Fibroblast of skin of scalp (primary cell): ENCODE measurements at places on chromosomes 1 and 21.

DNA sequence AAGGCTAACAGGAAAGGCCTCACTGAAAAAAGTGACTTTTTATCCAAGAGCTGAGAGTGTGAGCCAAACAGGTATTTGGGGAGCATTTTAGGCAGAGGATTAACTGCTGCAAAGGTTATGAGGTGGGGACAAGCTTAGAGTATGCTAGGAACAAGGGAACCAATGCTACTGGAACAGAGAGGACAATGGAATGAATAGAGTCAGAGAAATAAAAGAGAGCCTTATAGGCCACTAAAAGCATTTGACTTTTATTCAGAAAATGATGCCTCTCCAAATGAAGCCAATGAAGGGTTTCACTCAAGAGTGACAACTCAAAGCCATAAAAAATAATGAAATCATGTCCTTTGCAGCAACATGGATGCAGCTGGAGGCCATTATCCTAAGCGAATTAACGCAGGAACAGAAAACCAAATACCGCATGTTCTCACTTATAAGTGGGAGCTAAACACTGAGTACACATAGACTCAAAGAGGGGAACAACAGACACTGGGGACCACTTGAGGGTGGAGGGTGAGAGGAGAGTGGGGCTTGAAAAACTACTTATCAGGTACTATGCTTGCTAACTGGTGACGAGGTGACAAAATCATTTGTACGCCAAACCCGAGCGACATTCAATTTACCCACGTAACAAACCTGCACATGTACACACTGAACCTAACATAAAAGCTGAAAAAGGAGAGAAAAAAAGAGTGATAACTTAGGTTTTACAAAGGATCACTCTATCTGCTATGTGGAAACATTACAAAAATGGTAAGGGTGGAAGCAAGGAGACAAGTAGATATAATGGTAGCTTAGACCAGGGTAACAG, 11.1 kb downstream of the PTP4A2 start:
- no peak for DNase-seq

GRCh38 chr1:233406339-233406960, 78.9 kb downstream of the MAP3K21 start:
- DNase-seq: no peak

DNA sequence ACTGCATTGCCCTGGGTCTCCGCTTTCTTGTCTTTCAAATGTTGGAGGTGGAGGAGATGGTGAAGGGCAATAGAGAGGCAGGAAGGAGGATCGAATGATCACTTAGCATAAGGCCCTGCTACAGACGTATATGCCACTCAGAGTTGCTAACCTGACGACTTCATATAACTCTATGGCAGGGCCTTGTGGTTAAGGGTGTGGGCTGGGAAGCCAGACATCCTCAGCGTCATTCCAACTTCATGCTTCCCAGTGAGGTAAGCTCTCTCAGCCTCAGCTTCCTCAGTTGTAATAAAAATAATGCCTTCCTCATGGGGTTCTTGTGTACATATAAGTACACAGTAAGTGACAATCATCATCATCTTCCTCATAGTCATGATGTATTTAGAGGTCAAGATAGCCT, 54.6 kb downstream of the CASQ2 start:
- no peak for DNase-seq

DNA sequence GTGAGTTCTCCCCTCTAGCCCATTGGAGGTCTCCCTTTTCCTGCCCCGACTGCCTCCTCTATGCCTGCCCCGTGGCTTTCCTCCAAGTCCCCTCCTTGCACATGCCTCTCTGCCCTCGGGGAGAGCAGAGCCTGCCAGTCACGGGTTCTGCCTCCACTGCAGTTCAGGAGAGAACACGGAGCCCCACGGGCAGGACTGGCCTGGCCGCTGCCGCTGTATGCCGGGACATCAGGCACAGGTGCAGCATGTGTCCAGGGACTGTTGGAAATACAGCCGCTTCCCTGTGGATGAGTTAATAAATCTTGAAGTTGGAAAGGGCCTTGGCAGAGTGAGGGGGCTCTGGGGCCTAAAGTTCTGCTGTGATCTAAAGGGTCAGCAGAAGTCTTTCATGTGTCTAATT, 676.6 kb downstream of the MATN1 start:
- DNase-seq: no peak

- DNase-seq: no peak
Observed at GRCh38 chr1:1841575-1841995, 49.3 kb downstream of the GNB1 start.

GRCh38 chr1:175560192-175560591, 183.2 kb downstream of the TNR start:
- DNase-seq: no peak

- no peak for DNase-seq
Observed at GRCh38 chr1:91556556-91556955, 55.9 kb downstream of the CDC7 start.

- DNase-seq: no peak
Observed at GRCh38 chr1:242212401-242212800, 213.5 kb upstream of the MAP1LC3C start.

DNA sequence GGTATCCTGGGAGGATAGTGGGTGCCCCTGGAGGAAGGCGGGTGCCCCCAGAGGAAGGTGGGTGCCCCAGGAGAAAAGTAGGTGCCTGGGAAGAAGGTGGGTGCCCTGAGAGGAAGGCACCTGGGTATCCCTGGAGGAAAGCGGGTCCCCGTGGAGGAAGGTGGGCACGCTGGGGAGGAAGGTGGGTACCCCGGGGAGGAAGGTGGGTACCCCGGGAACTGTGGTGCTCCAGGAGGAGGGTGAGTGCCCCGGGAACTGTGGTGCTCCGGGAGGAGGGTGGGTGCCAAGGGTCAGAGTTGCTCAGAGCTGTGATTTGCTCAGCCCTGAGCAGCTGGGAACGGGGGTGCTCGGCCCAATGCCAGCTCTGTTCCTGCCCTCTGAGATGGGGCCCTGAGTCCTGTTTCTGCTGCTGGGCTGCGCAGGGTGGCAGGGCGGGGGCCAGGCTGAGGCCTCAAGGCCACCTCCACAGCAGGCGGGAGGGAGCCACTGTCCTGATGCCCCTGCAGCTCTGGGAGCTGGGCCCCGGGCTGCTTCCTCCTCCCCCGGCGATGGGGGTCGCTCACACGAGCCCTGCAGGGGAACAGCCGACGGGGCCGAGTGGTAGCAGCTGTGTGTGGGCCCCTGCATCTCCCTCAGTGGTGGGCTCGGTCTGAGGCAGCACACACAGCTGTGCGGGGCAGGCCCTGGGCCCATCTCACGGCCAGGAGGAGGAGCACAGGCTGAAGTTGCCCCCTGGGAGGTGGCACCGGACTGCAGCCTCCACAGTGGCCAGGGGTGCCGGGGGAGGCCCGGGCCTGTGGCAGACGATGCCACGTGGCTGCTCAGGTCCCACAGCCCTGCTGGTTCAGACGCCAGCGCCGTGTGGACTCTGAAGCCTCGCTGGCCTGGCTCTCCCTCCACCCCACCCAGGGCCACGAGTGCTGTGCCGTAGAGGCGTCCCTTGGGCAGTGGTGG, 57.4 kb downstream of the SLX9 start:
- no peak for DNase-seq

GRCh38 chr1:59081795-59082194, 215.1 kb upstream of the FGGY start:
- DNase-seq: peak; percentile 65

- DNase-seq: no peak
Observed at GRCh38 chr1:212192261-212192998, 92.8 kb upstream of the PPP2R5A start.

GRCh38 chr1:10509809-10510509, 35.2 kb downstream of the PEX14 start:
- no peak for DNase-seq

DNA sequence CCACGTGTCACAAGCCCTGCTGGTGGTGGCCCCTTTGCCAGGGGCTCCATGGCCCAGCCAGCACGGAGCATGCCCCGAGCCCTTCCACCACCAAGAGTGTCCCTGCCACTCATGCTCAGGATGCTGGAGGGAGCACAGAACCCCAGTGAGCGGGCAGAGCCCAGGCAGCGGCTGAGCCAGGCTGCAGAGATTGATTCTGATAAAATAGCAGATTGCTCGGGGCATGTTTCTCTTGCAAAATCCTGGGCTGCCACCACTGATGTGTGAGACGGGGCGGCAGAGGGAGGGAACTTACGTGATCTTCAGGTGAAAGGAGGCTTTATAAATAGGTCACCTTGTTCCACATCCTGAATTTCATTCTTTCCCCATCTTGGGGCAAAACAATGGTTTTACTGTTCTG, 53.2 kb downstream of the SPSB1 start:
- DNase-seq: no peak

DNA sequence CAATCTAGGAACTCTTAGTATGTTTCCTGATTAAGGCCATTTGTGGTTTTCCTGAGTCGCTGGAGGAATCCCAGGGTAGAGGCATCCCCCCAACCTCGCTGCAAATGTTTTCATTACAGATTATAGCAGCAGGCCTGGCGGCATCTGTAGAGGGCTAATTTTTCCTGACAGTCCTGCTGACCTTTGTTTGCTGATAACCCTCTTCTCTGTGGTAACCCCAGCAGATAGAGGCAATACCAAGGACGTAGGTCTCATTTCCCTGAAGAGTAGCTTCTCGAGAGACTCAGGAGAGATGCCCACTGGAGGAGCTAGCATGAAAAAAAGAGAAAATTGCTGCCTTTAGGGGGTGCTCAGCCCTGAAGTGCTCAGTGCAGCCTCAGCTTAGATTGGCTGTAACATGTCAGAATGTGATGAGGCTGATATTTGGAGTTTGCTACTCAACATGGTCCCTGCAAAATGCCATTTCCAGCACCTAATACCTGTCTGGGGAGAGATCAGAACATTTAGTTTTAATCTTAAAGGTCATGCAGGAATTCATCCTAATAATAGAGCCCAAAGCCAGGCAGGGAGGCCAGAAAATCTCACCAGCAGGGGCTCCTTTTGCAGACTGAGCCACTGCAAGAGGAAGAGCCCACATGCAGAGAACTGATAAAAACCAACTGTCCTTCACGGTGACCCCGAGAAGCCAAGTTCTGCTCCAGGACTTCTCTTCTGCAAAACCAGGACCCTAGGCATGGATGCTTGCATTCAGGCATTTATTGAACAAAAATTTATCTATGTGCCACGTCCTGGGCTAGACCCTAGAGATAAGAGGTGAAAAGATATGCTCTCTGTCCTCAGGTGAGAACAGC, 184.5 kb downstream of the KAZN start:
- peak; percentile 11 for DNase-seq

- DNase-seq: peak; percentile 86
Observed at GRCh38 chr1:56065729-56066128, 513.6 kb downstream of the PLPP3 start.

GRCh38 chr1:231079163-231079562, 39.1 kb upstream of the FAM89A start:
- no peak for DNase-seq

DNA sequence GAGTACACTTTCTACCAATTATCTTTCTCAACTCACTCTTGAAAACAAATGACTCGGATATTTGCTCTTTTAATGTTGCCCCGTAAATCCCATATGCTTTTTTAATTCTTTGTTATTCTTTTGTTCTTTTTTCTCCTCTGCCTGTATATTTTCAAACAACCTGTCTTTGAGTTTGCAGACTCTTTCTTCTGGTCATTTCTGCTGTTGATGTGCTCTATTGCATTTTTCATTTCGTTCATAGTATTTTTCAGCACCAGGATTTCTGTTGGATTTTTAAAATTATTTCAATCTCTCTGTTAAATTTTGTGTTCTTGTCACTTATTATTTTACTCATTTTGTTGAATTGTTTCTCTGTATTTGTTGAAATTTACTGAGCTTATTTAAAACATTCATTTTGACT, 146.8 kb upstream of the B3GALT2 start:
- DNase-seq: no peak

GRCh38 chr1:8312235-8313218, 5.4 kb upstream of the SLC45A1 start:
- no peak for DNase-seq

DNA sequence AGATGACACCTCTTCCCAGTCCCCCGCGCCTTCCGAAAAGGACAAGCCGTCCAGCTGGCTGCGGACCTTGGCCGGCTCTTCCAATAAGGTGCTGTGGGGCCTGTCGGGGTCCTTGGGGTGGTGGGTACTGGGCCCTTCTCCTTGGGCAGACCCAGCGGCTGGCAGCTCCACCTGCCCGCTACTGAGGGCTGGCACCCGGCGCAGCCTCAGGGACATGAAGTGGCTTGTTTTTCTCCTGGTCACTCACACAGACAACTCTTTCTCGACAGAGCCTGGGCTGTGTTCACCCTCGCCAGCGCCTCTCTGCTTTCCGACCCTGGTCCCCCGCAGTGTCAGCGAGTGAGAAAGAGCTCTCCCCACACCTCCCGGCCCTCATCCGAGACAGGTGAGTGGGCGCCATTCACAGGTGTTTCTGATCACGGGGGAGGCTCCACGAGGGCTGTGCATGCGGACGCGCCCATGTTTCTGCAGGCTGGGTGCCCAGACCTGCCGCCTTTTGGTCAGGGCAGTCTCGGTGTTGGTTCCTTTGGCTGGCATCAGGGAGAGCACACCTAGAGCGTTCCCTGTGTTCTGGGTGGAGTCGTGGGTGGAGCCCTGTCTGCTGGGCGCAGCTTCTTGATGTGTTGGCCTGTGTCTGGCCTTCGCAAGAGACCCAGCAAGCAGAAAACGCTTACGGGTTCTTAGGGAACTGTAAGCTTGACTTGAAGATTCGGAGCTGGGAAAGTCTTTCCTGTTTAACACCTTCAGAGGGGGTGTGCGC, 75.1 kb downstream of the SKI start:
- DNase-seq: no peak

DNA sequence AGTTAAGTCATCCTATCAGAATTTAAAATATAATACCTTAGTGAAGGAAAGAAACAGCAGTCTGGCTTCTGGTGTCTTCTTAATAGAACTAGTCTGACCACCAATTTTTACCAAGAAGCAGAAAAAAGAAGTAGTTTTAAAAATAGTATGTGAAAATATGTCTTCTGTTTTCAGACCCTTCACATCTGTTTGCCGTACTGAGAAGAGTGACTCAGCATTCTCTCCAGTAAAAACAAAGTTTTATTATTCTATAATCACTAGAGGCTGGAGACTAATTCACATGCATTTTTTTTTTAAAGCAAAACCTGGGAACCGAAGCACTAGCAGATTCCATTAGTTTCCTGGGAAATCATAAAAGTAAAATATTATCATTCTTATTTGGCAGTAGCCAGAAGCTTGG, 163.8 kb downstream of the COL24A1 start:
- peak; percentile 79 for DNase-seq

GRCh38 chr1:119647228-119647733, 785 bp downstream of the ZNF697 start:
- no peak for DNase-seq
